ENCODE measurements at places on chromosomes 2 and 18. TPM values are rescaled to one million over a fixed set of nuclear protein-coding genes. Genes with fewer than 3 reads are reported as not detected.

- H3K4me1 ChIP-seq, result no peaks in the 10 kb centered on the region
- H3K36me3 ChIP-seq, result no peaks in the 10 kb centered on the region
- peak overlapping the region; percentile 79 for H3K27ac ChIP-seq
- H3K4me3 ChIP-seq, result no peak overlapping the region
- H3K27me3 ChIP-seq, result no peaks in the 10 kb centered on the region
- DNase-seq, result no peak
Measured at GRCh38 chr2:189393440-189394111, 47.7 kb upstream of the WDR75 start.

The GLS gene
- 23.6 TPM for polyA plus RNA-seq

GRCh38 chr2:60525899-60526298 lies 27.6 kb downstream of the BCL11A start:
- peaks cover 36% of the 10 kb centered on the region for H3K4me1 ChIP-seq
- no peak for DNase-seq
- no peak overlapping the region for H3K4me3 ChIP-seq

DNA sequence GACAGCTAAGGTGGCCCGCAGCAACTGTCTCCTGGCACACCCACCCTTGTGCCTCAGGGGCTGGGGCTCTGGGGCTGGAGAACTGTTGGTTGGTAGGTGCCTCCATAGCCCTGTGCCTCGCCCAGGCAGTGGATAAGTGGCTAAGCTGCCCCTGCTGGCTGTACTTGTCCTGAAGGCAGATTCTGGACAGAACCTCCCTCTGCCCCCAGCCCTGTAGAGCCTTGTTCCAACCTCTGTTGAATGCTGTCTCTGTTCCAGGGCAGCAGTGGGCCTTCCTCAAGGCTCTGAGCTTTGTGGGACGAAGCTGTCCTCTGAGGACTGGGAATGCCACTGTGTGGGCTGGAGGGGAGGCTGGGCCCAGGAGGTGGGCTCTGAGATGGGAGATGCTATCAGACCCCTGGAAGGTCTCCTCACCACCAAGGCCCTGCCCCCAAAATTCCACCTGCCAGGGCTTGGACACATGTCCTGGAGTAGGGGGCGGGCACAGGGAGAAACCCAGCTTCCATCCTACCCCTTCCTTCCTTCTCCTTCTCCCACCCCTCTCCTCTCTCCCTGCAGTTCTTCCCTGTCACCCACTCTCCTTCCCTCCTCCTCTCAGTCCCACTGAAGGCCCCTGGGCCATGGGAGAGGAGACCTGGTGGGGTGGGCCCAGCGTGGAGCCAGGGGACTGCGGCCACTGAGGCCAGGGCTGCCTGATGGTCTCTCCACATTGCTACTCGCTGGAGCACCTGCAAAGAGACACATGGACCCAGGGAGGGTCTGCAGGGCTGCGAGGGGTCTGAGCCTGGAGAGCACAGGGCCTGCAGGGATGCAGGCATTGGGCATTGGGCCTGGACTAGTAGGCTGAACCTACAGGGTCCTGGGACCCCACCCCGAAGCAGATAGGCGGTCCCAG lies 1.7 kb upstream of the PDCD1 start:
- no peak overlapping the region for H3K4me3 ChIP-seq
- H3K27me3 ChIP-seq, result peaks cover 3% of the 10 kb centered on the region
- peak overlapping the region; percentile 79 for H3K27ac ChIP-seq
- no peaks in the 10 kb centered on the region for H3K36me3 ChIP-seq
- no peaks in the 10 kb centered on the region for H3K4me1 ChIP-seq
- peak; percentile 63 for DNase-seq

The LHCGR gene
- polyA plus RNA-seq, result not detected

The IL1F10 gene
- not detected for polyA plus RNA-seq
